ENCODE measurements at places on chromosomes 5 and 9. TPM values are rescaled to one million over a fixed set of nuclear protein-coding genes. Genes with fewer than 3 reads are reported as not detected.

EIF4E1B gene
- total RNA-seq: not detected

C5orf52 gene
- total RNA-seq: not detected

PTCH1 gene
- total RNA-seq: 2.6 TPM

GRIA1 gene
- not detected for total RNA-seq

LRRC19 gene
- total RNA-seq: not detected

DDX4 gene
- not detected for total RNA-seq

ZNF462 gene
- total RNA-seq: 0.46 TPM

ABL1 gene
- 39.2 TPM for total RNA-seq

NEUROG1 gene
- not detected for total RNA-seq

GRM6 gene
- not detected for total RNA-seq

ZCCHC10 gene
- 15.6 TPM for total RNA-seq

CEL gene
- total RNA-seq: not detected

SPRY4 gene
- 6.5 TPM for total RNA-seq

TRIM7 gene
- 14.3 TPM for total RNA-seq

ZNF454 gene
- total RNA-seq: 0.97 TPM

SPINK1 gene
- total RNA-seq: not detected

GRIN3A gene
- total RNA-seq: not detected

TMEM171 gene
- total RNA-seq: 12.3 TPM

NKD2 gene
- total RNA-seq: not detected

MLANA gene
- not detected for total RNA-seq

STRBP gene
- 12.5 TPM for total RNA-seq

SH2D3C gene
- 57.2 TPM for total RNA-seq

CFAP90 gene
- not detected for total RNA-seq

SLC34A1 gene
- total RNA-seq: not detected

CDKN2A gene
- 4.9 TPM for total RNA-seq

CCDC127 gene
- 5.8 TPM for total RNA-seq

ADCY2 gene
- not detected for total RNA-seq

CD74 gene
- total RNA-seq: 0.65 TPM

PCDHA12 gene
- total RNA-seq: not detected

ADGRD2 gene
- not detected for total RNA-seq

TMEM232 gene
- 1.5 TPM for total RNA-seq

ZNF366 gene
- 0.97 TPM for total RNA-seq

SOX30 gene
- not detected for total RNA-seq

TSC1 gene
- 27.1 TPM for total RNA-seq

SPIN1 gene
- 47.1 TPM for total RNA-seq

CDH9 gene
- total RNA-seq: not detected

PCDHGA12 gene
- 5.2 TPM for total RNA-seq

QRFP gene
- not detected for total RNA-seq

WDR38 gene
- not detected for total RNA-seq

OCLN gene
- 29.0 TPM for total RNA-seq
